Stimulated activated CD4-positive, alpha-beta T cell treated with anti-CD3 and anti-CD28 coated beads, Interleukin-15, amount 100 ng/mL, for 1 hour (primary cell): ENCODE measurements at places on chromosomes 3 and 15.

DNA sequence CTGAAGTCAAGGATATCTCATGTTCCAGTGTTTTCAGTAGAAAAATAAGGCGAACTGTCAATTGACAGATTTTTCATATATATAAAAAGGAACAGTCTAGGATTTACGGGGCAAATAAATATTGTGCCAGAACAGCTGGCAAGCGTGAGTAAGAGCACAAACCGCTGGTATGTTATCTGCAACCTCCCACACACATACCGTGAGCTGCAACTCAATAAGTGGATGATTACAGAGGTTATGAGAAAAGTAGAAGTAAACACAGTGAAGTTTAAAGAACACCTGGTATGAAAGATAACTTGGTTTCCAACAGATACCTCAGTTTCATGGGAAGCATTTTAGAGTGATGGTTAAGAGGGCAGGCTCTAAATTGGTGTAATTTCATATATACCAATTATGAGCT is 733.4 kb downstream of the TUSC7 start:
- no peak for DNase-seq

- DNase-seq = no peak
Measured at GRCh38 chr3:43523454-43524053, 98.3 kb downstream of the ANO10 start.

DNA sequence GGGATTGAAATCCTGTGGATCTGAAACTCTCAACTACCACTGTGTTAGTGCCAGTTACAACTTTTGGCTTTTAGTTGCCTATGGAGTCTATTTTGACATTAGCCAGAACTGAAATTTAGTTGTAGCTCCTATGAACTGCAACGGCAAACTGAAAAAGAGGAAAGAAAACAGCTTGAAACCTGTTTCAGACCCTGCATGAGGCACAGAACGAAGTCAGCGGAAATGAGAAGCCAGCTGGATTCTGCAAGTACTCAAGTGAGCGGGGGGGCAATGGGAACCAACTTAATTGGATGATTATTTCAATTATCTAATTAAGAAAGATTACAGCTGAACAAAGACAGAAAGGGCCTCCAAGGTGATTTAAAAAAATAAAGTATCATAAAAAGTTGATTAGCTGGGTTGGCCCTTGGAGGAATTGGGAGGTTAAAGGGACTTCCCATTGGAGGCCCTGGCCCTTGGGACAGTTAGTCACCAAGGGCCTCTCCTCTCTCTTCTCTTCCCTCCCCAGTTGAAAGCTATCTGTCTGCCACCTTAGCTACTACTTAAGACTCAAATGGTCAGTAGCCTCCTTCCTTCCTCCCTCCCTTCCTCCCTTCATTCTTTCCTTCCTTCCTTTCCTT is 352.1 kb downstream of the SHQ1 start:
- DNase-seq = no peak

GRCh38 chr3:152811974-152812760 is 22.8 kb upstream of the P2RY1 start:
- no peak for DNase-seq
